ENCODE measurements at places on chromosomes 2 and 18. TPM values are rescaled to one million over a fixed set of nuclear protein-coding genes. Genes with fewer than 3 reads are reported as not detected.

DNA sequence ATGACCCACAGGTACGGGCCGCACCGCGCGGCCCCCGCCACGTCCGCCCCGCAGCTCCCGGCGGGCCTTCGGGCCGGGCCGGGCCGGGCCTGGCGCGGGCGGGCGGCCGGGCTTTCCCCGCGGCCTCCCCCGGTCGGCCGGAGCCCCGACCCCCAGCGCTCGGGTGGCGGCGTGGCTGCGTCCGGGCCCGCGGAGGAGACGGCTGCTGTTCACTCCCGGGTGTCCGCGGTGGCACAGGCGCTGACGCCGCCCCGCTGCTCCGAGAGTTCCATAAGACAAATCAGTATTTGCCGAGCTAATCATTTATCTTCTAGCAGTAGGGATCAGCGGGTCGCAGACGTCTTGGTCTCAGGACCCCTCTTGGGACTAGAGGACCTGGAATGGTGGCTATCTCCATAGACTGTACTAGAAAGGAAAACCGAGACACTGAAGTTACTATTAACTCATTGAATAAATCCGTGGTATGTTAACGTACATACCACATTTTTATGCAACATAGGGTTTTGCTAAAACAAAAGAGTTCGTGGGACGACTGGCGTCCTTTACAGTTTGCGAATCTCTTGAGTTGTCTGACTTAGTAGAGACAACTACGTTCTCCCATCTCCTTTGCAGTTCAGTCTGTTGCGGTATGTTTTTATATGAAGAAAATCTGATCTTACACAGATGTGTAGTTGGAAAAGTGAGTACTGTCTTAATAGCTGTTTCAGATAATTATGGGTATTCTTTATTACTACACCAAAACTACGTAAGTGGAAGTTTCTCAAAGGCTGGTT is 500 bp downstream of the LIMS1 start:
- DNase-seq, result no peak

Gene PNPT1
- total RNA-seq, result 34.1 TPM

- no peak for DNase-seq
Measured at GRCh38 chr2:60496475-60496874, 57.0 kb downstream of the BCL11A start.

Gene CPO
- not detected for total RNA-seq

DNA sequence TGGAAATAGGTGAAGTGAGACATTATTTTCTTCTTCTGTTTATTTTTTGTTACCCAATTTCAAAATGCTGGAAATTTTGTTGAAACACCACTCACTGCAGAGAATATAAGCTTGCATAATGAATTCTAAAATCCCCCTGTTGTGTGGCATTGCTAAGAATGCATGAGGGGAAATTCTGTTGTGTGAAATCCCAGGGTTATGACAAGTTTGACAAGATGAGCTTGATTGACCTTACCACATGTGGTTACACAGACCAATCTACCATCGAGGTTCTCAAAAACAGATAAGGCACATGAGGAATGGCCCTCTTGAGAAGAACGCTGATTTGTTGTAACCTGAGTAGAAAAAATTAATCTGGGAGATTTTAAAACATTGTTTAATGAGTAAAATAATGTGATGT is 261.6 kb upstream of the MMADHC start:
- DNase-seq, result no peak

- DNase-seq, result peak; percentile 59
Measured at GRCh38 chr18:7950380-7951136, 383.4 kb downstream of the PTPRM start.

GRCh38 chr2:102975996-102976975 is 214.5 kb downstream of the TMEM182 start:
- peak; percentile 15 for DNase-seq

Gene KLHL30
- 0.80 TPM for total RNA-seq

GRCh38 chr2:64525317-64525613 is 1.1 kb downstream of the AFTPH start:
- no peak for DNase-seq

DNA sequence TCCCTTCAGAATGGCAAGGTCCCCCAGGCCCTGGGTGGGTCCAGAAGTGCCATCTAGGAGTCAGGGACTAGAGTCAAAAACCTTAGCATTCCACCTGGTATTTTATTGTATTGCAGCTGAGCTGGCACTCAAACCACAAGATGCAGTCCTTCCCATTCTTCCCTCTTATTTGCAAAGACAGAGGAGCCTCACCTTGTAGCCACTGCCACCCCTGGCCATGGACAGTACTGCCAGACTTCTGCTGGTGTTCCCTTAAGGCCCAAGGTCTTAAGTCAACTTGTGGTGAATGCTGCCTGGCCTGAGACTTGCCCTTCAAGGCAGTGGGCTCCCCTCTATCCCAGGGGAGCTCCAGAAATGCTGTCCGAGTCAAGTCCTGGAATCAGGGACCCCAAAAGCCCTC is 6.9 kb downstream of the UGT1A10 start:
- DNase-seq, result peak; percentile 45

GRCh38 chr18:7521226-7521856 is 45.8 kb upstream of the PTPRM start:
- DNase-seq, result no peak

GRCh38 chr2:170336408-170336807 is 158.5 kb downstream of the MYO3B start:
- DNase-seq, result no peak

DNA sequence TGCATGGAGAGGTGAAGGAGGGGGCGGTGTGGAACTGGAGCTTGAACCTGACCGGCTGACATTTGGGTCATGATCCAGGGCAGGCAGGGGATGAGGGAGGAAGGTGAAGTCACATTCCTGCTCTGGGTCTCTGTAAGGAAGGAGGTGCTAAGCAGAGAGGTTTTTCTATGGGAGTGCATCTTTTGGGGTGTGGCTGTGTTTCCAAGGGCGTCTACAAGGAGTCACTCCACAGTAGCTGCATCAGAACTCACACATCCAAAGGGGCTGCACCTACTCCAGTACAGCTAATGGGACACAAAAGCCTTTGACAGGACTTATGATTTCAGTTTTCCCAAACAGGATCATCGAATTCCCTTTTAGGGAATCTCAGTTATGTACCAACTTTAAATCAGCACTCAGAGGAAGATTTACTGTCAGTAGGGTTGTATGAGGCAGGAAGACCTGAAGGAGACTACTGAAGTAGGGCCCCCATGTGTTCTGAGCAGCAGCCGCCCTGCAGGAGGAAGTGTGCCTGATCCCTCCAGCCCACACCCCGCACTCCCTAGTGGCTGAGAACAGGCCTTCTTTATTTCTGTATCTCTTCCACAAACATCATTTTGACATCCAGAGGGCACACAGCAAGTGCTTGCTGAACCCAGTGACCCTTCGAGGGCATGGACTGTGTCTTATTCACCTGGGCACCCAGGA is 137.2 kb downstream of the CELF4 start:
- DNase-seq, result no peak

Gene DNAH7
- total RNA-seq, result 3.8 TPM

Gene OTOS
- not detected for total RNA-seq

GRCh38 chr2:163351143-163351542 is 384.7 kb downstream of the FIGN start:
- no peak for DNase-seq

DNA sequence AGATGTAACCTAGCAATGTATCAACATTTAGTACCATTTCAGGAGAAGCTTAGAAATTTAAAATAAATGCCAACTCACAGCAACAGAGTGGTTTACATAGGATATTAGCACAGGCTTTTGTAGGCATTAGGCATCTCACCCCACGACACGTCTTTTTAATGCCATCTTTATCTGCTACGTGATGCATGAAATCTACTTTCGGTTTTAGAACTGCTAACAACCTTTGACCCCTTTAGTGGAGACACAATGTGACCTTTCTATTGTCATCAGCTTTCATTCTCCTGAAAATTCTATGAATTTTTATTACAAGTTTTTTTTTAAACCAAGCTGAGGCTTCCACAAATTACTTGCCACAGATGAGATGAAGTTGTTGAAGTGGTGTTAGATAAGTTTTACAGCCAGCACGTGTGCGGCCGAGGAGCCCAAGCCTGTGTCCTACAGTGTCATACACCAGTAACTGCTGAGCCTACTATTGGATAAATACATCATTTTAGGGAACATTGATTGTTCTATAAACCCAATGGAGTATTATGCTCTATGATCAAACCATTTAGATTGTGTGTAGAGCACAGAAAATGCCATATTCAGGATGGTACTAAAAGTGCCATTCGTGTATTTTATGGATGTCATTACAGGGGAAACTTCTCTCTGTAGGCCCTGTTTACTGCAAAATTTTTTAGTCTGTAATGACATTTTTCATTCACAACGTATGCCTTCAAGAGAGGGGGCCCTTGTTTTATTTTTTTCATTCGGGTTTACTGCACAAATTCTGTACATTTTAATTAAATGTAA is 151.6 kb downstream of the PTGR3 start:
- no peak for DNase-seq

GRCh38 chr2:230891509-230891908 is 26.8 kb downstream of the ITM2C start:
- no peak for DNase-seq

GRCh38 chr18:708096-708495 is 4.3 kb downstream of the ENOSF1 start:
- no peak for DNase-seq

DNA sequence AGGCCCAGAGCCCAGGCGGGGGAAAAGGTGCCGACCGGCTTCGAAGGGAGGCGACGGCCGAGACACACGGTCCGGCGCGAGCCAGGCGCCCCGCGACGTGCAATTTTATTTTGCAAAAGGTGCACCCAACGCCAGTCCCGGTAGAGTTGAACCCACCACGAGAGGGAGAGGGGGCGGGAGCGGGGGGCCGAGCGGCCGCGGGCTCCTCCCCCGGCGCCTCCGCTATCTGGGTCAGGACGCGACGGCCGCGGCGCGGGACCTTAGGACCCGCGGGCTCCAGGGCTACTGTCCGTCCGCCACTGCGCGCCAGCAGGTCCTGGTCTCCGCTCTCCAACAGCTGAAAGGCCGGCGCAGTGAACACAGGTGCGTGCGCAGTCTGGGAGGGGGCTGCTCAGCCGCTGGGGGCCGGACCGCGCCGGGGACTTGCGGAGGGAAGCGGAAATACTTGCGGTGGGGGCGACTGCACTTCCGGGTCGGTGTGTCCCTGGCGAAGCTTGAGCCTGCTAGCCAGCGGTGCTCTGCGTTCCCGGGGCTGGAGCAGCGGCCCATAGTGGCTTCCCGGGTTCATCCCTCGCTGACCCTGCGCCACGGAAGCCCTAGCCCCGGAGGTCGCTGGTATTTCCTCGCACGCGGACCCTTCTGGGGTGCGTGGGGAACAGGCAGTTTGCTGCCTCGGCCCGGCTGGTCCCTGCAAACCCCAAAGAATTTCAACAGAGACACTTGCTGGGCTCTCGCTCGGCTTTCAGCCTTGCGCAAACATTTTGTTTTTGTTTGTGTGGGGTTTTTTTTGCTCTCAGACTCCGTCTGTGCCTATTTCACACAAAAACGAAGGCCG is at the start of gene RMDN2:
TSS of gene RMDN2 (plus strand) at position 225 of the 835 bp plus-strand sequence. CDS start 3,991 bp downstream, outside the sequence.
- DNase-seq, result peak; percentile 95

Gene FER1L5
- total RNA-seq, result 0.09 TPM

DNA sequence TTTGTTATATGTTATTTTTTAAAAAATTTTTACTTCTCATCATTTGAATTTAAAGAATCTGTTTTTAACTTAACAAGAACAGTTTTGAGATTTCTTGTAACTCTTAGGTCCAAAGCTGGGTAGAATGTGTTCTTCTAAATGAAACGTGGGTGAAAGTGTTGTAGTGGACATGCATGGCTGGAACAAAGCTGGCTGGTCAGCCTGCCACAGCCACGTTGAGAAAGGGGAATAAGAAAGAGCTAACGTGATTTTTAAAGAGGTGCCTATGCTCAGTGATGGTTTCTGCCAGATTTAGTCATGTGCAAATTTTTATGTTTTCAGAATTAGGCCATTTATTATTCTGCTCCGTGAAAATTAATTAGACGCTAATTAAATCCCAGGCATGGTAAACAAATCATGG is 203.9 kb upstream of the COL3A1 start:
- no peak for DNase-seq

Gene LRP1B
- total RNA-seq, result 1.7 TPM

DNA sequence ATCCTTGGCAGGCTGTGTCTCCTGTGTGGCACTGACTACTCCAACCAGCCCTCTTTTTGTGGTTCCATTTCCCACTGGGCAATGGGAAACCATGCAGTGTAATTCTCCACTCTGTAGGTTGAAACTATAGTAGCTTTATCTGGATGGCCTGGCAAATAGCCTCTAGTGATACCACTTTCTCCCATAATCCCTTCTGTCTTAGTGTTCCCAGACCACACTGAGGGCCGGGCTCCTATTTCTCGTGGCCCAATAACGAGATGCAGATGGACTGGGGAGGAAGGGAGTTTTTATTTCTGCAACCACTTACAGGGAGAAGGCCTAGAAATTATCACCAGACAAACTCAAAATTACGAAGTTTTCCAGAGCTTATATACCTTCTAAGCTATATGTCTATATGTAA is 24.7 kb downstream of the SKA1 start:
- no peak for DNase-seq

Gene AP1S3
- 73.3 TPM for total RNA-seq

GRCh38 chr2:85765081-85765731 is 11.4 kb downstream of the ATOH8 start:
- peak; percentile 35 for DNase-seq

DNA sequence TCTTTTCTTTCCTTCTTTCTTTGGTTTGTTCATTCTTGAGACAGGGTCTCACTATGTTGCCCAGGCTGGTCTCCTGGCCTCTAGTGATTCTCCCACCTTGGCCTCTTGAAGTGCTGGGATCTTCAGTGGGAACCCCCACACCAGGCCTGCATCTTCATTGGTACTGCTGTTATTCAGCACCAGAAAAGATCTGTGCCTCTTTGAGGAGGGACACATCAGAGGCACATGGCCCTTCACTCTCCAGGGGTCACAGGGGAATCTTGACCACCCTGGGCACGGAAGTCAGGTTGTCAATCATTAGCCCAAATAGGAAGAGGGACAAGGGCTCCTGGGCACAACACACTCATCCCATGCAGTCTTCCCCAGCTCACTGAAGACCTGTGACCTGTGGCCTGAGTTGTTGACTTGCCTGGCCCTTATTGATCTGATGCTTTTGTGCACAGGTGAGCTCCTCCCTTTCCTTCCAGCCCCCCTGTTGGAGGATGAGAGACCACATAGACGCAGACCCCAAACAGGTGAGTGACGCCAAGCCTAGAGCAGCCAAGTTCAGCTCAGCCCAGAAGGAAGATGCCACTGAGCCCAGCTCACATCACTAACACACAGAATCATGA is 33.0 kb upstream of the ODC1 start:
- no peak for DNase-seq

DNA sequence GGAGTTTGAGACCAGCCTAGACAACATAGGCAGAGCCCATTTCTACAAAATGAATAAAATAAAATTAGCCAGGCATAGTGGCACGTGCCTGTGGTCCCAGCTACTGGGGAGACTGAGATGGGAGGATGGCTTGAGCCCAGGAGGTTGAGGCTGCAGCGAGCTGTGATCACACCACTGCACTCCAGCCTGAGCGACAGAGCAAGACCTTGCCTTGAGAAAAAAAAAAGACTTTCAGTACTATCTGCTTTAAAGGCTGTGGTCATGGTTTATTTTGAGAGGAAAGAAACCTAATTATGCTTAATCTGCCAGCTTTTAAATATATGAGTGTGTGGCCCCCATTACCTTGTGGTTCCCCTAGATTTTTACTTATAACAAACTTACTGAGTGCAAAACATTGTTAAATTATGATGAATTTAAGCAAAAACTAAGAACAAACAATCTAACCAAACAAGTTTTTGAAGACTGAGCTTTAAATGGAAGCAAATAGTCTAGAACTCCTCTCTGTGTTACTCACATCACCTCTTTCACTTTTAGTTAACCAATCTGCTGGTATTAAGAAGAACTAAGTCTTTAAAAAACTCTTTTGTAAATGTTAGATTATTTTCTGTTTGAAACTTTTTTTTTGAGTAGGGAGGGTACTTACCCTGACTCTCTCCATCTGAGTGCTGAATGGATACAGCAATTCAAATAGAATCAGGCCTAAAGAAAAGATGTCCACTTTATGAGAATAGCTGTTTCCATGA is 65.4 kb downstream of the EIF2AK3 start:
- DNase-seq, result no peak
